ENCODE measurements at places on chromosomes 3 and 15.

GRCh38 chr15:75656813-75657212 lies 9.1 kb downstream of the SNX33 start:
- no peak for DNase-seq

DNA sequence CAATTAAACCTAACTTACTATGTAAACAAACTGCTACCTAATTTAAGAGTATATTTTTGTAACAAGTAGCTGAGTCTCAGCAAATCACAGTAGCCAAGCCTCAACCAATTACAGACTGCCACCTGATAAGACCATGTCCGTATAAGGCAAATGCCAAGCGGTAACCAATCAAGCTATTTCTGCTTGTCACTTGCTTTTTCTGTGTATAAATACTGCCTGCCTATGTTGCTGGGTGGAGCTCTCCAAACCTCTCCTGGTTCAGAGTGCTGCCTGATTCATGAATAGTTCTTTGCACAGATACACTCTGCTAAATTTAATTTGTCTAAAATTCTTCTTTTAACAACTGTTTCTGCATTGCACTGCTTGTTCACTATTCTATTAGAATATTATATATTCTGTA lies 42.6 kb downstream of the ZNF148 start:
- no peak for DNase-seq

DNA sequence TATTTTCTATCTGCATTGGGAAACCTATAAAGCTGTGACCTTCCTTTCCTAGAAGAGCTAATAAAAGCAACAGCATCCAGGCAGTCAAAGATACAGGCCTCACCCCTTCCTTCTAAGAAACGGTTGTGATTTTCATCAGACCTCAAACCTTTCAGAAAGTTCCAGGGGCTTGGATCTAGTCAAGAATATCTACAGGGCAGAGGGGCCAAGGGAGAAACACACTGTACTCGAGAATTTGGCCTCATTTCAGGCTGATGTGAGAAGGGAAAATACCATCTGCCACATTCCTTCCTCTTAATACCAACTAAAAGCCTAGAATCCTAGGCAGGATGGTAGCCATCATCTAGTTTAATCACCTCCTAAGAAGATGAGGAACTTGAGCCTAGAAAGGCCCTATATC lies 24.5 kb upstream of the BCL6 start:
- DNase-seq: no peak

DNA sequence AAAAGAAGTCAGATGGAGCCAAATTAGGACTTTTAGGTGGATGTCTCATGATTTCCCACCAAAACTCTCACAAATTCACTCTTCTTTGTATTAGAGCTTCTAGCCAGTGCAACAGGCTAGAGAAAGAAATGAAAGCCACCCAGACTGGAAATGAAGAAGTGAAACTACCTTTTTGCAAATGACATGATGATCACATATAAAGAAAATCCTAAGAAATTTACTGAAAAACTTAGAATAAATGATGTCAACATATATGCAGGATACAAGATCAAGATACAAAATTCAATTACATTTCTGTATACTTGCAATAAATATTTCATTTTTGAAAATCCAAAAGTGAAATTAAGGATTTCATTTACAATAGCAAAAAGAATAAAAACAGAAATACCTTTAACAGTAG lies 110.8 kb downstream of the LRIG1 start:
- DNase-seq: no peak

GRCh38 chr3:74539876-74540275 lies 74.6 kb downstream of the CNTN3 start:
- no peak for DNase-seq

- no peak for DNase-seq
These were observed 60.2 kb downstream of the PLXNA1 start for GRCh38 chr3:127043041-127043641.

DNA sequence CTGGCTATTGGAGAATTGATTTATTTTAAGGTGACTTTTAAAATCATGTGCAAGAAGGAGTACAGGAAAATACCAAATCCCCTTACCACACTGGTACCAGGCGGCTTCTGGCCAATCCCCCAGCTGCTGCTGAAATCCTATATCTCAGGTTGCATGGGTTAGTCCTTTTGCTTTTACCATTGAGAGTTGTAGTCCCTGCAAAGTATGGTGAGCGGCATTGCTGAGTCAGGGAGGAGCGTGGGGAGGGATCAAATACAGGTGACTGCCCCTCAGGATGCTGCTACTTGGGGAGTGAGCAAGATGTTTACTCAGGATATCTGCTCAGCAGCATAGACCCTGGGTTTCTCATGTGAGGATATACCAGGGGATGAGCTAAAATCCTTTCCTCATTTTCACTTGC lies 131.9 kb upstream of the STAC start:
- DNase-seq: no peak

DNA sequence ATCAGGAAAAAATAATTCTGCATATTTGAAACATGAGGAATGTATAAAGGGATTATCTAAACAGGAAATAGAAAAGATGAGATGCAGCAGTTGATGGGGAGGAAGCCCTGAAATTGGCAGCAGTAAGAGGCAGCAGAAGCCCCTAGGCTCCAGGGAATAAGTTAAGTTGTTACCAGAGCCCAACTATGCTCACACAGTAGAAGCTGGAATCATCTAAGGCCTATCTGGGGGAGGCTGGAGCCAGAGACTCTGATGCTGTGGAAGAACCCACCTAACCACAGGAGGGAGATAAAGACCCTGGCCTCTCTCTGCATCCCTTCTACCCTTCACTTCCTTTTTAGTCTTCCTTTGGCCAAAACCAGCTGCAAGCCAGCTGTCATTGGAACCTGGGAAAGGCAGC lies 519.7 kb downstream of the DIPK2A start:
- no peak for DNase-seq

GRCh38 chr15:41510728-41511127 lies 2.9 kb downstream of the LTK start:
- DNase-seq: no peak

GRCh38 chr3:141085343-141086070 lies 34.4 kb downstream of the SPSB4 start:
- DNase-seq: no peak

GRCh38 chr3:32888739-32889138 lies 62.7 kb upstream of the CCR4 start:
- DNase-seq: no peak

- no peak for DNase-seq
These were observed 220.2 kb upstream of the CD96 start for GRCh38 chr3:111321786-111322185.

- DNase-seq: no peak
These were observed 25.5 kb downstream of the CHRD start for GRCh38 chr3:184405075-184406030.

DNA sequence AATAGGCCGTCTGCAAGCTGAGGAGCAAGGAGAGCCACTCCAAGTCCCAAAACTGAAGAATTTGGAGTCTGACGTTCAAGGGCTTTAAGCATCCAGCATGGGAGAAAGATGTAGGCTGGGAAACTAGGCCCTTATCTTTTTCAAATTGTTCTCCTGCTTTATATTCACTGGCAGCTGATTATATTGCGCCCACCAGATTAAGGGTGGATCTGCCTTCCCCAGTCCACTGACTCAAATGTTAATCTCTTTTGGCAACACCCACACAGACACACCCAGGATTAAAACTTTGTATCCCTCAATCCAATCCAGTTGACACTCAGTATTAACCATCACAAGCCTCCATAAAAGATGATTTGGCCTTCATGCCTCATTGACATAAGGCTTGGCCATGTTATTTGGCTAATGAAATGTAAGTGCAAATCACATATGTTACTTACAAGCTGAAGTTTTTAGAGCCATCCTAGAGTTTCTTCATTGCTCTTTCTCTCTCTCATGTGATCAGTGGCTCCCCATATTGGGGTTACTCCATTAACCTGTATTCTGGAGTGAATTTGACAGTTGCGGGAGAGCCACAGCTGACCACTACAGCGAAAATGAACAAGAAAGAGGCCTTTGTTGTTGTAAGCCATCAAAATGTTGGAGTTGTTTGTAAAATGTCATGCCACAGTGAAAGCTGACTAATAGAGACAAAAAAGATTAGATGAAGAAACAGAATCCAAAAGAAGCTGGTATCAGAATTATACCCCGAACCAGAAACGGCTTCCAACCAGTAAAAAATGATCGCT lies 61.7 kb downstream of the GBE1 start:
- no peak for DNase-seq

- no peak for DNase-seq
These were observed 181.1 kb upstream of the C2CD4B start for GRCh38 chr15:62346168-62346567.

- DNase-seq: no peak
These were observed 615 bp downstream of the VPS18 start for GRCh38 chr15:40894681-40895448.

GRCh38 chr3:99656624-99657023 lies 18.2 kb downstream of the COL8A1 start:
- no peak for DNase-seq

DNA sequence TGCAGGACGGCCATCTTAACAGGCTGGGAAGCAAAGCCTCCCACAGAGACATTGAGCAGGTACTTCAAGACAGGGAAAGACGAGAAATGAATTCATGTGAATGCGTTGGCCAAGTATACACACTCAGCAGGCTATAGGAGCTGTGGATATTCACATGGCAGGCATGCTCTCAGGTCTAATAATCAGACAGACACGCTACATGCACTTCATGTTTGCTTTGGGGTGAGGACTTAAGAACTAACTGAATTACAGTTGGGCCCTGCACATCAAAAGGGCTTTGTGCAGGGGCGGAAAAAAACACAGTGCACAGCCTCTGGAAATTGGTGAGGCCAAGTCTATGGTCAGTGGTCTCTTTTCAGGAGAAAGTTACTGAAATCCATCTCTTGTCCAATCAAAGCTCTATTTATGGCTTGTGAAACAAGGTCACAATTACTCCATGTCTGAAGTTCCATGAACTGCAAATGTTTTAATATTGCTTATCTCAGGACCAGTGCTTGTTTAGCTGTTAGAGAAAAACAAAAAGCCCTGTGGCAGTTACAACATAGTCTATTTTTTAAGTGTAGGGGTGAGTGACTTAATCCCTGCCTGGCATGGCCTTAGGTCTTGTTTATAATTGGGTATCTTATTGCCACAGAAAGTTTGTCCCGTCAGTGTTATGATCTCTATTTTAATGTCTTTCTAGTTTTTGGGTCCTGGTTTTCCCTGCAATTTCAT lies 100.6 kb upstream of the GOLGA6L6 start:
- DNase-seq: no peak

DNA sequence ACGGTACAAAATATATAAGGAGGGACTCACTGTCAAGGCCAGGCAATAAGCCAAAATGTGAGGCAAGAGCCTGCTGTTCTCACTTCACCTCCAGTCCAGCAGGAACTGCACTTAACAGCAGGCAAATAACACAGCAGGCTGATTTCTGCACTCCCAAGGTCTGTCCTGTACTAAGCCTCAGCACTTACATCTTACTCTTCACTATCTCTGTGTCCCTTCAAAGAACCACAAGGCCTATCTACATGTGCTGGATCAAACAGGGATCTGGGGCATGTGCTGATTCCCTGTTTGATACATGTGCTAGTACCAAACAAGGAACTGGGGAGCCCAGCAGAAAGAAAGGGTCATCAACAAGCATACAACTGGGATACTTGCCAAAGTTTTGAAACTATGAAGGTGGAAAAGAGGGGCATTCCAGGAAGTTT lies 22.2 kb downstream of the UACA start:
- DNase-seq: no peak

DNA sequence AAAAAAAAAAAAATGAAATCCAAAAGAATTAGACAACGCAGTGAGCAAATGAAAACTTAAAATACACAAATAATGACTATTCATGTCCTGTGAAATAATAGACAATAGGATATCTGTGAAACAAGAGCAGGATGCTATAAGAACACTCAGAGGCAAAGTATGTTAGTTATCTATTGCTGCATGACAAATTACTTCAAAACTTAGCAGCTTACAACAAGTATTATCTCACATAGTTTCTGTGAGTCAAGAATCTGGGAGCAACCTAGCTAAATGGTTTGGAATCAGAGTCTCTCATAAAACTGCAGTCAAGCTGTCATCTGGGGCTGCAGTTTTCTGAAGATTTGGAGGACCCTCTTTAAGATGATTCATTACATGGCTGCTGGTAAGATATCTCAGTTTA lies 36.5 kb upstream of the ZMAT3 start:
- no peak for DNase-seq

All from esophagus squamous epithelium (tissue), 5 donors.